ENCODE measurements at places on chromosomes 11 and 22.
A peak's percentile ranks its signal among the peaks of the same experiment; 100 is the strongest.

GRCh38 chr11:60863550-60864521 is 3.5 kb upstream of the ZP1 start:
- DNase-seq = no peak

DNA sequence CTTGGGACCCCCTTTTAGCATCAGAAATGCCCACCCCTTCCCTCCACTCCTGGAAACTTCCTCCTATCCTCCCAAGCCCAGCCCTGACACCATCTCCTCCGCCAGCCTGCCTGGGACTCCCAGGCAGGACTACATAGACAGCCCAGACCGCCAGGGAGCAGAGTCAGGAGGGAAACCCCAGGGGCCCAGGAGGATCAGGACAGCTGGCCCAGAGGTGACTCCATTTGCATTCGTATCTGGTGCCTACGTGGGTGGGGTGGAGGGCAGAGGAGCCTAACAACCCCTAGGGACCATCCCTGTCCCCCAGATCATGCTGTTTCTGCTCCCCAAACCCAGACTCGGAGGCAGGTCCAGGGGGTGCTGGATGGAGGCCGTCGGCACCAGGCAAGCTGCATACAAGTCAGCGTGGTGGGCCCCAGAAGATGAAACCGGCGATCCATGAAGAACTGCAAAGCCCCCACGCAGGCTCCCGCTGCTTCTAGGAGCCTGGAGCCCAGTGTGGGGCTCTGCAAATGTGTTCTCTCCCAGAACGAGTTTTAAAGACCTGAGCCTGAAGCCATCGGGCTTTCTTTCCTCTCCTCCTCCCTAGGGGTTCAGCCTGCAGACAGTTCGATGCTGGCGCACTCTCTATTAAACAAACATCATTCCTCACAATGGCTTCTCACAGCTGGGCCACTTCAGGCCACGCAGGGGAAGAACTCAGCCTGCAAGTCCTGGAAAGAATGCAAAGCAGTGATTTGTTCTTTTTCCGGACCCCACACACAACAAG is 1506.8 kb downstream of the BRD1 start:
- DNase-seq = no peak

- DNase-seq = no peak
These were observed 47.7 kb downstream of the C11orf91 start for GRCh38 chr11:33652930-33653329.

DNA sequence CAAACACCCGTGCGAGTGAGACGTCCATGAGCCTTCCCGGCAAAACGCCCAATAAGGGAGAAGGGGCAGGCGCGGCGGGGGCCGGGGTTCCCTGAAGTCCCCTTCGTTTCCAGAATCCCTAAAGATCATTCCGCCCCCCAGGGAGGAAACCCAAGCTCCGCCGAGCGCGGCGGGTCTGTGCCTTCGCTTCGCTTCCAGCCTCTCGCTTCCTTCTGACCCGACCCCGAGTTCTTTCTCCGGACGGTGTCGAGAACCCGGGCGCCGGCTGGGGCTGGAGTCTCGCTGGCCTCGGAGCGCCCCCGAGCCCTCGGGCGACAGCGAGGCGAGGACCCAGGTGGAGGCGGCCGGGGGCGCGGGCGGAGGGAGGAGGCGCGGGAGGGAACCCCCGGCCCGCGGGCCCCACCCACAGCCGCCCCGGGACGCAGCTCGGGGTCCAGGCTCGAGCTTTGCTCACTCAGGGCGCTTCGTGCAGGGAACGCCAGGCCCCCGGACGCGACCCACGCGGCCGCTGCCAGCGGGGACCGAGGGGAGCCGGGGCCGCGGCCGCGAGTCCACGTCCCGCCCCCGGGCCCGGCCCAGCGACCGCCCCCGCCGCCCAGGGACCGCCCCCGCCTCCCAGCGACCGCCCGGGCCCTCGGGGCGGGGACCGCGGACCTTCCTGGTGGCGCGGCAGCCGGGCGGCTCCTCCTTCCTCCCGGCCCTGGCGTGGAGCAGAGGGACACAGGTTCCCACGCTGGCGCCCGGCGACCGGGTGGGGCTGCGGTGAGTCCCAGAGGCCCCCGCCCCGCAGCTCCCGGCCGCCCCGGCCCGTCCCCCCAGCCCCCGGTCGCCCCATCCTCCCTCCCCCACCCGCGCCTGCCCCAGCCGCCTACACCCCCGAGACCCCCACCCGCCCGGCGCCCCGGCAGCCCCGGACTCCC is at the start of gene PGGHG:
Gene PGGHG (plus strand): TSS at position 649 of the 920 bp plus-strand sequence. CDS start 691 bp downstream, outside the sequence.
- DNase-seq = peak; percentile 62

DNA sequence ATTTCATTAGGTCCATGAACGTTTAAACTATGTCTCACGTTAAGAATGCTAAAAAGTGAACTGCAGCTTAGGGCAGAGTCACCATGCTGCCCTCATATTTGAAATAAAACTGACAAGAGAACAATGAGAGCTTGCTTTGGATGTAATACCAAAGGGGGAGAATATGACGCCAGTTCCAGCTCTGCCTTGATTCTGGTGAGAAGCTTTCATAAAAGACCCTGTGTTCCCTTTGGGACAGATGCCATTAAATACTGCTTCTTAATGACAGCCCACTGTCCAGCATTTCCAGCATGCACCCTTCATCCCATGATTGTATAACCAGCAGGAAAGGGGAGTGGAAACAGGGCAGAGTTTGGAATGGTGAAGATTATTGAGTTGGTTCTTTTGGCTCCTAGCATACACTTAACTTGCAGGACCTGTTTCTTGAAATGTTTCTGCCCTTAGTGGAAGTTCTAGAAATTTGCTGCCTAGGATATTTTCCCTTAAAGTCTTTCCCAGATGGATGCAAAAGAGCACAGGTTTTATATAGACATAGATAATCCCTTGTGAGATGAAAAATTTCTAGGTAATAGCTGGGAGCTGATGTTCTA is 139.3 kb upstream of the LDLRAD3 start:
- DNase-seq = no peak

DNA sequence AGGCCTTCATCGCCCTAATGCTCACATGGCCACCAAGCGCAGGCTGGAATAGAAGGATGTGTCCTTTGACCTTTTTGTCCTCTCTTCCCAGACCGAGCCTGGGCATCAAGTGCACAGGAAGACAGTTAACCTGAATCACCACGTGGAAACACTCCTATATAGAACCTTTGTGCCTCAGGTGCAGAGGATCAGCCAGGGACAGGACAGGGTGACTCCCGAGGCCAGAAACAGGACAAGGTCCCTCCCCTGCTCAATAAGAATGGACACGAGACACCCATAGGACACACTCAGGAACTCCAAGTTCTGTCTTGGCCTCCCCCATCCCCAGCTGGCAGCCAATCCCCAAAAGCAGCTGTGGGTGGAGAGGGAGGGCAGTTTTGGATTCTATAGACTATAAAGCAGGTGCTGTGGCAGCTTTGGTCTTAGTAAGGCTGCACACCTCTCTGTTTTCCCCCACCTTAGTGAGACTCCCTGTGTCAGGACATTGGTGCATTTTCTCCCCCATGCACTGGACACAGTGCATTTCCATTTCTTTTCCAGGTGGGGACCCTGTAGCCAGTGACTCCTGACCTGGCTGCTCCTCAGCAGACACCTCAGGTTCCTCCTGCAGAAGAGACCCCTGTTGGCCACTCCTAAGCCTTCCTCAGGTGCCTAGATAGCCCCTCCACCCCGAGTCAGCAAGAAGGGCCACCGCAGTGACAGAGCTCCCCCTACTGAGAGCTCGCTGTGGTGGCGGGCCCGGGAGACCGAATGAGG is 43.6 kb upstream of the POU2AF1 start:
- DNase-seq = no peak

DNA sequence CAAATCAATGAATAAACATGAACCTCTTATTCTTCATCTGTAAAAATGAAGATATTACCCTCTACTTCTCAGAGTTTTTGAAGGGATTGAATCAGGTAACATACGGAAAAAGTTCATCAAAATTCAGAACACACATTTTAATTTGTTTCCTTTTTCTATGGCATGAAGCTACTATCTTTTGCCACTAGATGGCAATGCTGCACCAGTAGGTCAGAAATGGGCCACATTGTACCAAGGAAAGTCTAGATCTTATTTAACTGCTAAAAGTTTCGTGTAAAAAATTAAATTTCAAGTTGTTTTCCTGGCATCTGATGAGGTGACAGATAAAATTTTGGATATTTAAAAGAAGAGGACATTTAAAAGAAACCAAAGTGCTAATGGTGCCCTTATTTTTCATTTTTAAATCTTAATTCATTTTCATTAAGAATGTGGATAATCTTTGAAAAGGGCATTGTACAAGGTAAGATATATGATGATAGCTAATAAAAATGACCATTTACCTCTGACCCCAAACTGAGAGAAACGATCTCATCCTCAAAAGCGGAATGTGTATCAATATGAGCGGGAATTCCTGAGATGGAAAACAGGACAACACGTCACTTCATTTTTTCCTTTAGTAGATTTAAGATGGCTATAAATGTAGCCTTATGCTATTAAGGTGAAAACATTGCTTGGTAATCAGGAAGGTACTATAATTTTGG is 16.1 kb downstream of the ALKBH8 start:
- peak; percentile 16 for DNase-seq

DNA sequence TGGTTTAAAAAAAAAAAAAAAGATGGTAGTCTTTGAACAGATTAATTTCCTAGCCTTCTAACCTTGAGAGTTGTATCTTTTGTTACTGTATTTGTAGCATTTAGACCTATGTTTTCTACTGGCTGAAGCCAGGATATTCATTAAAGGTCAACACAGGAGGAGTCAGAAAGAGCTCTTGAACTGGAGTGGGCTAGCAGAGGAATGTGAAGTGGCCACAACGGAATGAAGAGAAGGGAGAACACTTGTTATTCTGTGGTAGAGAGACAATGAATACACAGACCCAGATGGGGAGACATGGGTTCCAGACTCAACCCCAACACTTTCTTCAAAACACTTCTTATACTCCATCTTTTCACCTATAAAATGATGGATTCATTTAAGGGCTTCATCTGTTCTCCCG is 88.1 kb downstream of the RELT start:
- no peak for DNase-seq

DNA sequence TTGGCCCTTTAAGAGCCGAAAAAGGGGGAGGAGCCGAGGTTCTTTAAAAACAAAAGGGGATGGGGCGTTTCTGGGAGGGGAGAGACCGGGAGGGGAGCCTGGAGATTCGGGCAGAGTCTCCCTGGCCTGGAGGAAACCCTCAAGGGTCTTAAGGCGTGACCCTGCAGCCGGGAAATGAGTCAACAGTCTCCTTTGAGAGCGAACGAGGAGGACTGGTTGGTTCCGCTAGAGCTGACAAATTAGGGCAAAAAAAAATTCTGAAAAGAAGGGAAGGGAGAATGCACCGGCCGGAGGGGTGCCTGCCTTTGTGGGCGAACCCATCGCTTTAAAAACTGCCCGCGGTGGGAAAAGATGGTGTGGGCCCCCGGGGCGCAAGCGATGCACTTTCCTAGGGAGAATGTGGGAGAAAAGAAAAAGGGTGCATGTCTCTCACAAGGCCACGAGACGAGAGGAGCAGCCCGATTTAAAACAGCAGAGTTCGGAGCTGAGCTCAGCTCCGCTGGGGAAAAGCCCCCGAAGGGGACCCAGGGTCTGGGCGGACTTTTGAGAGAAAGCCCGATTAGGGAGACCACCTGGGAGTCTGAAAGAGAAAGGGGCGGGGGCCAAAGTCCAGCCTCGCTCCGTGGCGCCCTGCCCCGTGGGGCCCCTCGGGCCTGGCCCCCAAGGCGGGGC is 874 bp downstream of the ZFTA start:
- peak; percentile 65 for DNase-seq

DNA sequence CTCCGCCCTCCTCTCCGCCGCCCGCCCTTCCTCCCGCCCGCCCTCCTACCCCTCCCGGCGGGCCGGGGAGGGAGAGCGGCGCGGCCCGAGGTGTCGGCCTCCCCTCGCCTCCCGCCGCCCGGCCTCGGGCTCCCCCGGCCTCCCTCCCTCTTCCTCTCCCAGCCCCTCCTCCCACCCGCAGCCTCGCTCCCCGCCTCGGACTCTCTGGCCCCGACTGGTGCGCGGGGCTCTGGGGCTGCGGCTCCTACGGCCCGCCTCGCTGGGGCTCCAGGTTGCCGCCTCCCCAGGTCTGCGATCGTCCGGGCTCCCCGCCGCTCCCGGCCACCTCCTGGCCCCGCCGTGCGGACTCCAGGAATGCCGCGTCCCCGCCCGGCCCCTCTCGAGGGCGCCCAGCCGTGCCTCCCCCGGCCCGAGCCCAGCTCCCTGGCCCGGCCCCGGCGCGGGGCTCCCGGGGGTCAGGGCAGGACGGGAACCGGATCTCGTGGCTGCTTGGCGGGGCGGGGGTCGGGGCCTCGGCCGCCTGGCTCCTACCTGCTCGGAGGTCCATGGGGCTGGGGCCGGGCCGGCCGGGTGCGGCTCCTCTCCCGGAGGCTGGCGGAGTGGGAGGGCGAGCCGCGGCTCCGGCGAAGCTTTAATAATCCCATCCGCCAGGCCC is at the start of gene CLCF1:
Gene CLCF1 (minus strand): TSS at position 606 of the 655 bp plus-strand sequence. CDS start 59 bp downstream, at position 547.
- DNase-seq = no peak

DNA sequence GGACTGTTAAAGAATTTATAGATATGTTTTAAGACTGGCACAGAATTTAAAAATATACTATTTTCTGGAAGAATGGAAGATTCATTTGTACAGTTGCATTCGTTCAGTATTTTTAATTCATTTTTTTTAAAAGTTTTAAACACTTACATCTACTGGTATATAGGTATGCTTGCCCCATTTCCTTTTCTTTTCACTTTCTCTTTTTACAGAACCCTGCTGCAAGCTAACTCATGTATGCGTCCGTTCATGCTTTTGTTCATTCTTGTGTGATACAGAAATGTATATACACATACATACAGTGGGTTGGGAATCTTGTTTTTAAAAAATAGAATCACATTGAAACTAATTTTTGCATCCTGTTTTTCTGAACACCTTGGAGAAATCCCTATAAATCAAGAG is 31.0 kb downstream of the PACS1 start:
- no peak for DNase-seq

GRCh38 chr11:72723508-72723907 is 28.7 kb downstream of the ARAP1 start:
- DNase-seq = no peak

GRCh38 chr11:44519989-44520737 is 45.3 kb upstream of the CD82 start:
- no peak for DNase-seq

- peak; percentile 78 for DNase-seq
These were observed at the start of gene NUP160 for GRCh38 chr11:47847892-47848699. TSS of gene NUP160 (minus strand) at chr11:47848350. CDS start at chr11:47848318, 32 bp downstream.

DNA sequence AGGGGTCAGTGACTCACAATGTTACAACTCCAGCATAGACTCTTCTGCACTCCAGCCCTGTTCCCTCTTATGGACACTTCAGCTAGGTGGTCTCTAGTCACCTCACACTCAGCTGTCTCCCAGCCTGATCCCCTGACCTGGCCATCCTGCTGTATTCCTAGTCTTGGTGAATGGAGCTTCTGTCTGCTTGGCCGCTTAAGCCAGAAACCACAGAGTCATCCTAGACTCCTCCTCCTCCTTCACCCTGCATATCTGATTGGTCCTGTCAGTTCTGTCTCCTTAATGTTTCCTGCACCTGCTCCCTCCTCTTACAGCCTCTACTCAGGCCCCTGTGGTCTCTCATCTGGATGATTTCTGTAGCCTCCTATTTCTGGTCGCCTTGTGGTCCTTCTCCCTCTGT is 144.9 kb downstream of the HIPK3 start:
- DNase-seq = no peak

- DNase-seq = no peak
These were observed 7.7 kb upstream of the RTN4R start for GRCh38 chr22:20275836-20276235.

All from RWPE1 (cell line).